ENCODE measurements at places on chromosomes 13 and 19.
A peak's percentile ranks its signal among the peaks of the same experiment; 100 is the strongest.

DNA sequence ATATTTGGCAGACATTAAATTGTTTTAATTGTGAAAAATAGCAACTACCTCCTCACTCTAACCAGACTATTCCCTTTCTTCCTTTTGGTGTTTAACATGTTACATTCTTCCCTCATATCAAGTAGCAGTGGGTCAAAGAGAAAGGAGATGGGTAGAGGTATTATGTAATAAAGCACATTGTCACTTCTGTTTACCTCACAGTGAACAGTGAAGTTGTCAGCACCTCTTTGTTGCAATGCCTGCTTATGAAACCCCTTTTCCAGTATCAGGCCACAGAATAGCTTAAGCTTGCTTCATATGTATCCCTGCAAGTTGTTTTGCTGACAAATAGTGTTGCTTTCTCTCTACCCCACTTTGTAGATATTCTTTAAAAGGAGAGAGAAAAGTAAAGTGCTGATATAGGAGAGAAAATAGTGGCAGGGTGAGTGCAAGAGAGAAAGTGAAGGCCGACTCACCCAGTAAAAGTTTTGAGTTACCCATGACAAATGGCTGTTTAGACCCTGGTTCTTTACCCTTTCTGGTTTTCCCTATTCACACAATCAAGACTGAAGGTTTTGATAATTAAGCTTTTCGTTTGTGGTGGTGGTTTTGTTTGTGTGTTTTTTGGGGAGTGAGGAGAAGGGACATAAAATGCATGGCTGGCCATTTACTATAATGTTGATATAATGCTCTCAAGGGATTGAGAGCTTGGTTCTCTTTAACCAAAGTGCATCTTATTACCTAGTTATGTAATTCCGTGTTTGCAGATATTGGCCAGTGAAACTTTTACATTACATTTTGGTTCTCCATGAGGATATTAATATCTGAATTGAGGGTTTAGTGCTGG is 3.7 kb downstream of the ITM2B start:
- DNase-seq, result no peak
- no peak overlapping the region for H3K4me3 ChIP-seq
- H3K27ac ChIP-seq, result no peak overlapping the region

GRCh38 chr13:107339209-107339608 is 771.3 kb upstream of the ARGLU1 start:
- H3K4me3 ChIP-seq, result no peak overlapping the region
- H3K36me3 ChIP-seq, result no peaks in the 10 kb centered on the region
- no peaks in the 10 kb centered on the region for H3K4me1 ChIP-seq

- no peak overlapping the region for H3K27ac ChIP-seq
- peaks cover 2% of the 10 kb centered on the region for H3K4me1 ChIP-seq
- H3K36me3 ChIP-seq, result no peaks in the 10 kb centered on the region
- H3K27me3 ChIP-seq, result peaks cover 29% of the 10 kb centered on the region
- DNase-seq, result no peak
- no peak overlapping the region for H3K4me3 ChIP-seq
Measured at GRCh38 chr19:4279267-4279529, 132 bp downstream of the SHD start.

GRCh38 chr13:95075506-95075905 is 225.7 kb downstream of the ABCC4 start:
- H3K27me3 ChIP-seq, result no peaks in the 10 kb centered on the region
- no peaks in the 10 kb centered on the region for H3K4me1 ChIP-seq

DNA sequence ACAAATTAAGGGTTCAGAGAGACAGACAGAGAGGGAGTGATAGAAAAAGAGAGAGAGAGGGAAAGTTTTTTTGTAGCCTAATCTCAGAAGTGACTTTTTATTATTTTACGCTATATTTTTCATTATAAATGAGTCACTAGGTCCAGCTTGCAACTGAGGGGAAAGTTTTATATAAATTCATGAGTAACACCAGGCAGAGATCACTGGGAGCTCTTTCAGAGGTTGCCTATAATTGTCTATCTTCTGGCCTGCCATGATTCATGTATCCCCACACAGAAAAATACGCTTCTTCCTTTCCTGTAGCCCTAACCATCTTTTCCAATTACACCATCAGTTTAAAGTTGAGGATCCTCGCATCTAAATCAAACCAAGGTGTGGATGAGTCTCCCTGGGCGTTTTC is 467.9 kb downstream of the SLITRK1 start:
- no peak overlapping the region for H3K27ac ChIP-seq
- no peak for DNase-seq
- H3K4me1 ChIP-seq, result no peaks in the 10 kb centered on the region
- H3K4me3 ChIP-seq, result no peak overlapping the region
- H3K27me3 ChIP-seq, result no peaks in the 10 kb centered on the region
- no peaks in the 10 kb centered on the region for H3K36me3 ChIP-seq

DNA sequence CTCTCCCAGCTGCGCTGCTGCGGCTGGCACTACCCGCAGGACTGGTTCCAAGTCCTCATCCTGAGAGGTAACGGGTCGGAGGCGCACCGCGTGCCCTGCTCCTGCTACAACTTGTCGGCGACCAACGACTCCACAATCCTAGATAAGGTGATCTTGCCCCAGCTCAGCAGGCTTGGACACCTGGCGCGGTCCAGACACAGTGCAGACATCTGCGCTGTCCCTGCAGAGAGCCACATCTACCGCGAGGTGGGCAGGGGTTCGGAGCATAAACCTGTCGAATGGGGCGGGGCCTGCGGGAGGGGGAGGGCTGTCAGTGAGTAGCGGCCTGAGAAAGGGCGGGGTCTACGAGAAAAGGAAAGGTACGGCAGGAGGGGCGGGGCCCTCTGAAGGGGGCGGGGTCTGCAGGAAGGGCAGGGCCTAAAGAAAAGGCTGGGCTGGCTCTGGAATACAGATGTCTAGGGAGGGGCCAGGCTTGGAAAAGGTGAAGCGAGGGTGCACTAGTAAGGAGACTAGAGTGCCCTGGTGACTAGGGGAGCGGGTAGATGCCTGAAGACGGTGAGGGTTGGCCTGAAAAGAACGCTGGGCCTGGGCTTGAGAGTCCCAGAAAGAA is 3.6 kb downstream of the CD37 start:
- DNase-seq, result no peak
- H3K27me3 ChIP-seq, result no peaks in the 10 kb centered on the region
- no peak overlapping the region for H3K4me3 ChIP-seq
- peaks cover 33% of the 10 kb centered on the region for H3K36me3 ChIP-seq
- no peak overlapping the region for H3K27ac ChIP-seq
- H3K4me1 ChIP-seq, result peaks cover 42% of the 10 kb centered on the region

GRCh38 chr13:46572752-46573431 is 19.9 kb downstream of the LRCH1 start:
- peaks cover 5% of the 10 kb centered on the region for H3K36me3 ChIP-seq
- no peak overlapping the region for H3K27ac ChIP-seq
- DNase-seq, result no peak
- H3K27me3 ChIP-seq, result no peaks in the 10 kb centered on the region

DNA sequence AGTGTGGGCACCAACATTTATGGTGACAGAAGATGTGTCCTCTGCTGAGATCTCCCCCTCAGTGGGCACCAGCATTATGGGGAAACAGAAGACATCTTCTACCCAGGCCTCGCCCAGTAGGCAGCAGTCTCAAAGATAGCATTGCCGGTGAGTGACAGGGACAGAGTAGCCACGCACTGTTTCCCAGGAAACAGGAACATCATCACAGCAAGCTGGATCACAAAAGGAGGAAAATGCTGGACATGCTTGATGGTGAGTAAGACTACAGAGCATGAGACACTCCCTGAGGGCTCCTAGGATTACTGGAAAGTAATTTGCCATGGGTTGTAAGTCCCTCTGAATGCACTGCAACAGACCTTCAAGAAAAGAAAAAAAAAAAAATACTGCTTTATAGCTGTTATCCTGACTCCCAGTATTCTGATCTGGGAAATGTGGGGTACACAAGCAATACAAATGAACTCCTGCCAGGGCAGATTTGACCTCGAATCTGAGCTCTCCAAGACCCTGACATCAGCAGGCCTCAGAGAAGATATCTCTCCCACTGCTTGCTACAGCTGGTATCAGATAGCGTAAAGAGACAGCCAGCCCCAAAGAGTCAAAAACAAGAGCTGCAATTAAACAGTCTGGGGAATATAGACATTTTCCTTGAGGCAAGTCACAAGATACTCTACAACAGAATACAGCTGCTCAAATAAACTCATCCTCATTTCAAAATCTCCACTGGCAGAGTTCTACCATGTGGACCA is 180.4 kb downstream of the RBM26 start:
- H3K4me1 ChIP-seq, result peaks cover 3% of the 10 kb centered on the region
- no peak overlapping the region for H3K4me3 ChIP-seq
- peaks cover 18% of the 10 kb centered on the region for H3K27me3 ChIP-seq

DNA sequence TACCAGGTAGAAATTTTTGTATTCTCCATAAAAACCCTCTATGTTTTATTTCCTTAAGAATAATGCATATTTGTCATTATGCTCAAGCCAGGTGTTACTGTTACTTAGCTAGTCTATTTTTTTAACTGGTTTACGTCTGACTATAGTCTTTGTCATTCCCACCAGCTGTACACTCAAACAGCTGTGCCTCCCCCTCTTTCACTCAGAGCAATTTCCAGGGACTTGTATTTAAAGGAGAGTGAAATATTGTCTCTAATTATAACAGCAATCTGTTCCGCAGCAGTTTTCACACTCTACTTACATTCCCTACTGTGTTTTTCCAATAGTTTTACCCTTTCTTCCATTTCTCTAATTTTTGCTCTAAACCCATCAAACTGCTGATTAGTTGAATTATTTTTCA is 813.6 kb upstream of the MIR17HG start:
- no peak overlapping the region for H3K27ac ChIP-seq
- no peaks in the 10 kb centered on the region for H3K36me3 ChIP-seq
- no peak overlapping the region for H3K4me3 ChIP-seq
- no peak for DNase-seq
- no peaks in the 10 kb centered on the region for H3K4me1 ChIP-seq

DNA sequence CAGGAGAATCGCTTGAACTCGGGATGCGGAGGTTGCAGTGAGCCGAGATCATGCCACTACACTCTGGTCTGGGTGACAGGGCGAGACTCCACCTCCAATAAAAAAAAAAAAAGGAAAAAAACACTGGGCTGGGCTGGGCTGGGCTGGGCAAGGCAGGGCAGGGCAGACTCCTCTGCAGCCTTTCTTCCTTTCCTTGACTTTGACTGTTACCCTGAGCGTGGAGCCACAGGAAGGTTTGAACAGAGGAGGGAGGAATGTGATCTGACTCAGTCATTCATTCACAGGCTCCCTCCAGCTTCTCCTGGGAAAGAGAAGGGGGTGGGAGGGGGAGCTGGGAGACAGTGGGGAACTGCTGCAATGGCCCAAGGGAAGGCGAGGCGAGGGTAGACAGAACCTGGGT is 2.7 kb upstream of the ACTN4 start:
- peaks cover 17% of the 10 kb centered on the region for H3K36me3 ChIP-seq
- no peak overlapping the region for H3K4me3 ChIP-seq
- no peak for DNase-seq

- H3K27ac ChIP-seq, result peak overlapping the region; percentile 91
- H3K4me3 ChIP-seq, result peak overlapping the region; percentile 87
- H3K36me3 ChIP-seq, result peaks cover 60% of the 10 kb centered on the region
- peaks cover 69% of the 10 kb centered on the region for H3K4me1 ChIP-seq
Measured at GRCh38 chr19:49559443-49559842, 20.9 kb downstream of the NOSIP start.

GRCh38 chr13:27607125-27607524 is 13.2 kb downstream of the LNX2 start:
- no peak for DNase-seq
- H3K27ac ChIP-seq, result no peak overlapping the region
- H3K27me3 ChIP-seq, result no peaks in the 10 kb centered on the region
- peaks cover 14% of the 10 kb centered on the region for H3K4me1 ChIP-seq

DNA sequence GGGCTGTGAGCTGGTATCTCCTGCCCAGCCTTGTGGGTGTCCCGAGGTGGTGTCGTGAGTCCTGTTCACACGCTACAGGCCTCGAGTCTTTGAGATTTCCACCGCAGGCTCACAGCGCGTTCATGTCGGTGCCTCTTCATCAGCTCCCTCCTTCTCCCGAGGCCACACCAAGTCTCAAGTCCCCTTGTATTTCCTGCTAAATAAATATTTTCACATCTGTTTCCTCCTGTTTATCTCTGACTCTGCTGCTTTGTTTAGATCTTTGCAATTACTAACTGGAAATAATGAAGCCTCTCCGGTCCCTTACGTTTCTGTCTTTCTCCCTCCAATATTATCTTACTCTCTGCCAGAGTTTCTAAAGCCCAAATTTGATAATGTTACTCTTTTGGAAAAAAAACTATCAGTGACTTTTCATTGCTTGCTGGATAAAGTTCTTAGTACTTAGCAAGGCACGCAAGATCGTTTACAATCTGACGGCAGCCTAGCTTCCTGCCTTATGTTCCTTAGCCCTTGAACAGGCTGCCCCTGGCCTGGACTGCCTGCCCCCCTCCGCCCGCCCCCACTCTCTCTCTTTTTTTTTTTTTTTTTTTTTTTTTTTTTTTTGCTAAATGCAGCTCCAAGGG is 130.5 kb upstream of the RNF113B start:
- H3K36me3 ChIP-seq, result no peaks in the 10 kb centered on the region
- DNase-seq, result no peak
- H3K27ac ChIP-seq, result no peak overlapping the region
- H3K4me3 ChIP-seq, result no peak overlapping the region

DNA sequence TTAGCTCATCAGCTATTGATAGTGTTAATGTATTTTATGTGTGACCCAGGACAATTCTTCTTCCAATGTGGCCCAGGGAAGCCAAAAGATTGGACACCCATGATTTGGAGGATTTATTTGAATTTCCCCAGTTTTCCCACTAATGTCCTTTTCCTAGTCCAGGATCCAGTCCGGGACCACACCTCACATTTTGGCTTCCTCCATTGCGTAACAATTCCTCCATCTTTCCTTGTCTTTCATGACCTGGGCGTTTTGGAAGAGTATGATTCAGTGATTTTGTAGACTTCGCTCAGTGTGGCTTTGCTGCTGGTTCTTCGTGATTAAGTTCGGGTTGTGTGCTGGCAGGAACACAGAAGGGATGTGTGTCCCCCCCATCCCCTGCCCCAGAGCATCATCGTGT is 3.3 kb upstream of the ATP4A start:
- H3K4me3 ChIP-seq, result no peak overlapping the region
- peaks cover 5% of the 10 kb centered on the region for H3K27me3 ChIP-seq
- H3K36me3 ChIP-seq, result no peaks in the 10 kb centered on the region
- no peak for DNase-seq
- no peak overlapping the region for H3K27ac ChIP-seq

DNA sequence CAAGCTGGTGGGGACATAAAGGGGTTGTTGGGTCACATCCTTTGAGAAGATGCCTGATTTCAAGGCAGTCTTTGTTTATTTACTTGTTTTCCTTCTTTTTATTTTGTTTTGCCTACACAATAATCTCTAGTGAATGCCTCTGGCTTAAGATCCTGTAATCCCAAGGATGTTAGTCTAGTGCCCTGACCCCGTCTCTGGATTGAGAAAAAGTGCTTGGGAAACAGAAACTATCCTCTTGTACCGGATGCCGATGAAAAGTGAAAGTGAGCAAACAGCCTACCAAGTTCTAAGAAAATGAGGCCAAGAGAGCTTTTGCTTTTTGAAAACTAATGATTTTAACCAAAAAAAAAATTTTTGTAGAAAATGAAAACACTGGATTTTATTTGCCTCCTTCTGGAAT is 42.1 kb upstream of the C1QTNF9 start:
- peaks cover 2% of the 10 kb centered on the region for H3K27me3 ChIP-seq
- peak overlapping the region; percentile 89 for H3K4me3 ChIP-seq
- H3K27ac ChIP-seq, result peak overlapping the region; percentile 93
- no peak for DNase-seq

Measured in T-helper 2 cell treated with Interferon-gamma antibody and Interleukin-4, amounts not matched to agents 5 μg/mL and 100 μg/mL, for 36 hours (primary cell).